ENCODE measurements at places on chromosomes 2 and 18. TPM values are rescaled to one million over a fixed set of nuclear protein-coding genes. Genes with fewer than 3 reads are reported as not detected.

The LAMA3 gene
- 6.6 TPM for total RNA-seq

The FER1L5 gene
- total RNA-seq: 0.14 TPM

The PSME4 gene
- 43.0 TPM for total RNA-seq

The POTEF gene
- not detected for total RNA-seq

The SERPINB3 gene
- not detected for total RNA-seq

GRCh38 chr18:13577091-13577697 is 149.2 kb downstream of the FAM210A start:
- peaks cover 17% of the 10 kb centered on the region for H3K4me1 ChIP-seq
- no peak overlapping the region for H3K27ac ChIP-seq
- DNase-seq: no peak
- H3K36me3 ChIP-seq: no peaks in the 10 kb centered on the region
- H3K27me3 ChIP-seq: no peaks in the 10 kb centered on the region

- no peak overlapping the region for H3K4me3 ChIP-seq
- H3K4me1 ChIP-seq: no peaks in the 10 kb centered on the region
- H3K27me3 ChIP-seq: no peaks in the 10 kb centered on the region
- H3K36me3 ChIP-seq: no peaks in the 10 kb centered on the region
Measured at GRCh38 chr2:162007447-162008040, 66.5 kb downstream of the DPP4 start.

DNA sequence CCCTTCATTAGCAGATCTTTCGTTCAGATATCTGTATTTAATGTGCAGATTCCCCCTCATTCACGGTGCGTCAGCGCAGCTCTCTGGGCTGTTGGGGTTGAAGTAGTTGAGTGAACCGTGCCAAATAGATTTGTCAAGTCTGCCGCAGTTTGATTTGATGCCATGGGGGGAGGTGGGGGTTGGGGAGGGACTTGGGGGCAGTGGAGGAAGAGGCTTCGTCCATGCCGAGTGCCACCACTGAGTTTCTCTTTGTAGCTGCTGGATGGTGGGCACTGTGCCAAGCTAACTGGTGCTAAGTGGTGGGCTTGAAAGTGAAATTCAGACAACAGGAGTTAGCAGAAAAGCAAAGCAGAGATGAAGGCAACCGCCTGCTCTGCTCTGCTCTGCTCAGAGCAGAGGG is 47.9 kb downstream of the NRP2 start:
- H3K27me3 ChIP-seq: no peaks in the 10 kb centered on the region
- H3K27ac ChIP-seq: peak overlapping the region; percentile 84
- no peaks in the 10 kb centered on the region for H3K36me3 ChIP-seq
- no peak for DNase-seq
- H3K4me1 ChIP-seq: peaks cover 40% of the 10 kb centered on the region
- H3K4me3 ChIP-seq: no peak overlapping the region

DNA sequence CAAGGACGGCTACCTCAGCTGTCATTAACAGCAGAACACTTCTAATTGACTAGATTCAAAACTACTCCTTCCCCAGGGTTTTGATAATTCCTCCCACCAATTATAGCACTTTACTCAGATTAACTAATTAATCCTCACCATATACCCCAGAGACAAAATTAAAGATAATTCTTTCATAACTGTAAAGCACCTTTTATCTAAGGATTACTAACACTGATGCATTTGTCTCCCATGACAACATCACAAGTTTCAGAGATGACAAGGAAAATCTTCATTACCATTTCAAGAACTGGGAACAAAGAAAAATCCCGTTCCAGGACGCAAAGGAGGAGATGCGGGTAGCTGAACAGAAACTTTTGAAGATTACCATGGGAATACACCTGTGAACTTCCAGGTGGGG is 129.4 kb upstream of the ITGA6 start:
- no peaks in the 10 kb centered on the region for H3K4me1 ChIP-seq
- no peak overlapping the region for H3K27ac ChIP-seq
- DNase-seq: no peak
- no peaks in the 10 kb centered on the region for H3K36me3 ChIP-seq
- H3K4me3 ChIP-seq: no peak overlapping the region

DNA sequence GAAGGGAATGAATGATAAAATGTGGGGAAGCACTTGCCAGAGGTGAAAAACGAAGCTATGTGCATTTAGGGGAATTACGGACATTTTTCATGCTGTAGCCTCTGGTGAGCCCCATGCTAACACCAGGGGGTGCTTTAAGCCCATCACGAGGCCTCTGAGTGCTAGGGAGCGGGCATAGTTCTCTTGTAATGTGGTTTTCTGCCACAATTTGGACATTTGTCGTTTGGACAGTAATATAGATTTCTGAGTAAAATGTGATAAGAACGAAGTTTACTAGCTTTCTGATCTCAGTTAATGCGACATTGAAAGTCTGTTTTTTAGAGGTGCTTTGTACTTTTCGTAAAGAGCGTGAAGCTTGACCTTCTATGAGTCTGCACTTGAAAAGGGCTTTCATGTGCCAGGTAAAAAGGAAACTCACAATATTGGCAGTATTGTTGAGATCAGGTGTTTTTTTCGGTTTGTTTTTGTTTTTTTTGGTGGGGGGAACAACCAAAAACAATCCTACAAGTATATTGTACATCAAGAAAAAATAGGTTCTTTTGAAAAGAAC is 50.6 kb downstream of the TRAF3IP1 start:
- H3K27ac ChIP-seq: no peak overlapping the region
- no peaks in the 10 kb centered on the region for H3K27me3 ChIP-seq
- H3K36me3 ChIP-seq: no peaks in the 10 kb centered on the region
- no peak overlapping the region for H3K4me3 ChIP-seq
- H3K4me1 ChIP-seq: no peaks in the 10 kb centered on the region

DNA sequence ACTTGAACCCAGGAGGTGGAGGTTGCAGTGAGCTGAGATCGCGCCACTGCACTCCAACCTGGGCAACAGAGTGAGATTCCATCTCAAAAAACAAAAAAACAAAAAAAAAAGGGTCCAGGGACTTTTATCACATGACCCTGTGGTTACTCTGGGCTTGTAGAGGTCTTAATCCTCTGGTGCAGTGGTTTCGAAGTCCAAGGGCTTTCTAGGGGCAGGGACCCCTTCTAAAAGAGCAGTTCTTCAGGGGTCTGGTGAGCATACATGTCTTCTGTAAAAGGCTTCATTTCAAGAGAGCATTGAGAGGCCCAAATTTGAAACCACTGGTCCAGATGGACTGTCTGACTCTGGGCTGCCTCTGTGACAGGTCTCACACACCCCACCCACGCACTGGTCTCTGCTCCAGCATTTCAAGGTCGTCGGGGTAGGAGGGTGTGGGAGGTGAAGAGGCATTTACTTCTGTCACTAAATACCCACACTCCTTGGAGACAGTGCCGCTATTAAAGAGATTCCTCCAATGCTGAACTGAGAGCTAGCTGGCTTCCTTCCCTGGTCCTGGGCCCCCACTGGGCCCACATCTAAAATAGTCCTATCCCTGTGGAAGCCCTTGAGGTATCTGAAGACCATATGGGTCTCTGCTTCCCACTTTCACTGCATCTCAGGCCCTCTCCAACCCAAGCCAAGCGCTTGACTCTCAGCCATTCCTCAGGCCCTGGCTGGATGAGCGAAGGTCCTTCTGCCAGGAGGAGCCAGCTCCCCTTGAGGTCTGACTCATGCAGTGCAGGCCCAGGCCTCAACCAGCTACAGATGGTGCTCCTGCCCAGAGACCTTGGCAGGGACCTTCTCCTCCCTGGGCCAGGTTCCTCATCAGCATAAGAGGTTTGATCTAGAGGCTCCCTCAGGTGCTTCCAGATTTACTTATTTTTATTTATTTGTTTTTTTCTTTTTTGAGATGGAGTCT is 44.8 kb downstream of the PAX8 start:
- H3K4me3 ChIP-seq: no peak overlapping the region
- peak; percentile 83 for DNase-seq
- H3K27ac ChIP-seq: peak overlapping the region; percentile 79
- H3K27me3 ChIP-seq: no peaks in the 10 kb centered on the region
- no peaks in the 10 kb centered on the region for H3K36me3 ChIP-seq

DNA sequence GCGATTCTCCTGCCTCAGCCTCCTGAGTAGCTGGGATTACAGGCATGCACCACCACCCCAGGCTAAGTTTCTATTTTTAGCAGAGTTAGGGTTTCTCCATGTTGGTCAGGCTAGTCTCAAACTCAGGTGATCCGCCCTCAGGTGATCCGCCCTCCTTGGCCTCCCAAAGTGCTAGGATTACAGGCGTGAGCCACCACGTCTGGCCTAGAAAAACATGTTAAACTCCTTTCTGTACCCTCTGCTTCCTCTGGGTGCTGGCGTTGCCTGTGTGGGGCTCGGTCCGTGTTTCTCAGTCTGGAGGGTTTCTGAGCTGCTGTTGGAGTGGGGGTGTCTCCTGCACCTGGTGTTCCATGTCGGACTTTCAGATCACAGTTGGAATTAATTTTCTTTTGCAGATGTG is 17.9 kb downstream of the LDLRAD4 start:
- peaks cover 8% of the 10 kb centered on the region for H3K4me1 ChIP-seq
- DNase-seq: no peak
- no peak overlapping the region for H3K27ac ChIP-seq
- H3K36me3 ChIP-seq: no peaks in the 10 kb centered on the region
- H3K4me3 ChIP-seq: no peak overlapping the region
- H3K27me3 ChIP-seq: no peaks in the 10 kb centered on the region

GRCh38 chr2:168097431-168097830 is 150.0 kb downstream of the STK39 start:
- no peaks in the 10 kb centered on the region for H3K36me3 ChIP-seq
- no peak overlapping the region for H3K27ac ChIP-seq
- no peak overlapping the region for H3K4me3 ChIP-seq
- DNase-seq: no peak

DNA sequence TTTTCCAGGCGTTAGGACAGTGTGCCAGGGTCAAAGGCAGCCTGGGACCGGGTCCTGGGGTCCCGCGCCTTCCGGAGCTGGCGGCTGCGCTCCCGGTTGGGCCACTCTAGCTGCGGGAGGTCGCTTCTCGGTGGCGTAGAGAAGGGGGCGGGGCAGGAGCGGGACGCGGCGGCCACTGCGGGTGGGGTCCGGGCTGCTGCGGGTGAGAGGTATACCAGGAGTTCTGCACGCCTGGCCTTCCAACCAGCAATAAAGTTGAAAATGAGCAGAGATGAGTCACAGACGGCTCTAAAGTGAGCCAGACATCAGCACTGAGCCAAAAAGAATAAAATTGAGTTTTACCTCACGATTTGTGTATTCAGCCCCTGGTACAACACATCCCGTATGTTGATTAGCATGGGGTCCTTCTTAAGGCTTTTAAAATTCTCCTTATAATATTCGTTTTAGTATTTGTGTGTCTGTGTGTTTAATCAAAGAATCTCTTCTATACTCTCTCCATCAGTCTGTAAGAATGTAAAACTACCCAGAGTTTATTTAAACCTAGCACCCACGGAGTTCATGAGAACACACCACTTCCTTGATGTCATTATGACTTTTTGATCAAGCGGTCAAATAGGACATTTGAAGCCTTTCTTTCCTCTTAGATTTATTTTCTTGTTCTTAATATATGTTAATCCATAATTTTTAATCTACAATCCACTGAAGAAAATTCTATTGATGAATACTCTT is at the start of gene C1GALT1C1L:
Gene C1GALT1C1L, minus strand, starts transcription at position 108 of the 729 bp plus-strand sequence. Its CDS starts 107 bp downstream, at position 1.
- no peaks in the 10 kb centered on the region for H3K4me1 ChIP-seq
- H3K36me3 ChIP-seq: no peaks in the 10 kb centered on the region
- H3K4me3 ChIP-seq: peak within 1 kb of the TSS; percentile 58

- no peaks in the 10 kb centered on the region for H3K27me3 ChIP-seq
- H3K4me1 ChIP-seq: no peaks in the 10 kb centered on the region
- no peak overlapping the region for H3K27ac ChIP-seq
- no peaks in the 10 kb centered on the region for H3K36me3 ChIP-seq
- no peak for DNase-seq
Measured at GRCh38 chr2:170922634-170923494, 6.2 kb upstream of the GORASP2 start.

DNA sequence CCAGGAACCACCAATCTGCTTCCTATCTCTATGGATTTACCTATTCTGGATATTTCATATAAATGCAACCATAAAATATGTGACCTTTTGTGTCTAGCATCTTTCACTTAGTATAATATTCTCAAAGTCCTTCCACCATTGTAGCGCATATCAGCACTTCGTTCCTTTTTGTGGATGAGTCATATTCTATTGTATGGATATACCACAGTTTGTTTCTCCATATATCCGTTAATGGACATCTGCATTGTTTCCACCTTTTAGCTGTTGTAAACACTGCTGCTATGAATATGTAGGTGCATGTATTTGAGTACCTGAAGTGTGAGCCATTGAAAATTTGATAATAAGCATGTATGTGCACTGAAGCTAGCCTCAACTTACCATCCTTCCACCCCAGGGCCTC is 80.1 kb downstream of the NBAS start:
- no peak for DNase-seq
- no peak overlapping the region for H3K4me3 ChIP-seq
- H3K4me1 ChIP-seq: no peaks in the 10 kb centered on the region
- no peak overlapping the region for H3K27ac ChIP-seq
- no peaks in the 10 kb centered on the region for H3K27me3 ChIP-seq

DNA sequence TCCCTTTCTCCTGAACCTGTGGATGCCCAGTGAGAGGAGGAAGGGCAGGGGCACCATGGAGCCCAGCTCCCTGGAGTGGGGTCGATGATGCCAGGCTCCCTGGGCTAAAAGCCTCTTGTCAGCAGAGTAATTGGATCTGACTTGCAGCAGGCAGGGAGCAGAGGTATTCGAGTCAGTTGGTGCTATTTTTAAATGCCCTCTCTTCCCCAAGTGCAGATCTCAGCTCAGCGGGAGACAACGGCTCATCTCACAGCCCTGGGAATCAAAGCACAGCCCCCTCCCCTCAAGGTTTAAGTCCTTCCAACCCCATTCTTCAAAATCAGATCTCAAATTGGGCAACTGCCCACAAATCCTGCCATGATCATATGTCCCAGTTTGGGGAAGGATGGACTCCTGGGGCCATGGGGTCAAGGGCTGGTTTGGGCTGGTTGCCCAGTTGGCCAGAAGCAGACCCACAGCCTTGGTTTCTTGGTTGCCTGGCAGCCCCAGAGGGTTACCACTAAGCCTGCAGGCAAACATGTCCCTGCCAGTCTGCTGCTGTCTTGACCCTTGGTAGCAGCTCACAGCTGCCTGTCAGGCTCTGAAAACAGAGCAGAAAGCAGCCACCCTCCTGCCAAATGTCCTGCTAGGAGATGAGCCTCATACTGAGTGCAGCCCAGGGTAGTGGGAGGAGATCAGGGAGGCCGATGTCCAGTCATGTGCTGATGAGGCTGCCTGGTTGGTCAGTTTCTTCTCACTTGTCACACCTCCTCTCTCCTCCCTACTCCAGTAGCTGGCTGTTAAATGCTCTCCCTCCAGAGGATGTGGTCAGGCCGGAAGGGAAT is 244.9 kb downstream of the LOXHD1 start:
- no peaks in the 10 kb centered on the region for H3K27me3 ChIP-seq
- H3K27ac ChIP-seq: no peak overlapping the region
- DNase-seq: peak; percentile 56
- peaks cover 15% of the 10 kb centered on the region for H3K4me1 ChIP-seq
- no peaks in the 10 kb centered on the region for H3K36me3 ChIP-seq

- no peak overlapping the region for H3K4me3 ChIP-seq
- H3K27me3 ChIP-seq: no peaks in the 10 kb centered on the region
- no peaks in the 10 kb centered on the region for H3K4me1 ChIP-seq
- no peaks in the 10 kb centered on the region for H3K36me3 ChIP-seq
- H3K27ac ChIP-seq: no peak overlapping the region
Measured at GRCh38 chr2:212327171-212327809, 211.3 kb downstream of the ERBB4 start.
